Endothelial cell of coronary artery (primary cell): ENCODE measurements at places on chromosomes 16 and 17. TPM values are rescaled to one million over a fixed set of nuclear protein-coding genes. Genes with fewer than 3 reads are reported as not detected.

Gene NOG
- total RNA-seq = 3.2 and 4.4 TPM in 2 replicates

Gene NME1
- total RNA-seq = 136 and 216 TPM in 2 replicates

Gene EMP2
- 7.7 and 8.8 TPM in 2 replicates for total RNA-seq

Gene MT2A
- 118 and 174 TPM in 2 replicates for total RNA-seq

Gene CACNG5
- total RNA-seq = not detected in 2 replicates

Gene NDRG4
- total RNA-seq = 11.0 and 22.7 TPM in 2 replicates

Gene PPL
- 0.18 and 1.0 TPM in 2 replicates for total RNA-seq

Gene CTRB1
- not detected in 2 replicates for total RNA-seq

Gene TBC1D3E
- total RNA-seq = not detected in 2 replicates

Gene NOTUM
- under 0.01 TPM in 1 of 2 replicates, not detected in the other for total RNA-seq

Gene PRRT2
- 0.27 and 0.56 TPM in 2 replicates for total RNA-seq

Gene KRT33A
- not detected in 2 replicates for total RNA-seq

Gene NPTX1
- 0.09 and 5.5 TPM in 2 replicates for total RNA-seq

Gene C16orf89
- total RNA-seq = not detected in 2 replicates

Gene JUP
- 79.8 and 113 TPM in 2 replicates for total RNA-seq

Gene BAIAP3
- total RNA-seq = 0.18 and 1.4 TPM in 2 replicates

Gene EME1
- total RNA-seq = 3.6 and 4.0 TPM in 2 replicates

Gene SARM1
- 3.8 and 4.0 TPM in 2 replicates for total RNA-seq

Gene CLEC10A
- 0.19 and 0.54 TPM in 2 replicates for total RNA-seq

Gene FMNL1
- 0.54 and 0.94 TPM in 2 replicates for total RNA-seq

Gene KRTAP3-2
- not detected in 2 replicates for total RNA-seq

Gene ATP2A1
- total RNA-seq = 0.09 and 0.56 TPM in 2 replicates

Gene VAT1
- total RNA-seq = 228 and 254 TPM in 2 replicates

Gene FOXC2
- total RNA-seq = 1.3 and 2.4 TPM in 2 replicates

Gene KRTAP17-1
- not detected in 2 replicates for total RNA-seq

Gene SOX8
- total RNA-seq = 0.28 and 0.45 TPM in 2 replicates

Gene TEKT5
- not detected in 2 replicates for total RNA-seq

Gene CBFA2T3
- not detected in 2 replicates for total RNA-seq

Gene NXPH3
- total RNA-seq = 0.63 and 1.4 TPM in 2 replicates

Gene TMEM107
- total RNA-seq = 11.6 and 26.7 TPM in 2 replicates

Gene NOL3
- 7.7 and 13.8 TPM in 2 replicates for total RNA-seq

Gene GNG13
- not detected in 2 replicates for total RNA-seq

Gene RNF43
- under 0.01 TPM in 1 of 2 replicates, not detected in the other for total RNA-seq

Gene ATAD5
- total RNA-seq = 1.9 and 2.8 TPM in 2 replicates

Gene SEPTIN1
- total RNA-seq = 0.09 TPM in 1 of 2 replicates, not detected in the other

Gene LHX1
- not detected in 2 replicates for total RNA-seq
